ENCODE measurements at places on chromosomes 12 and 14.

DNA sequence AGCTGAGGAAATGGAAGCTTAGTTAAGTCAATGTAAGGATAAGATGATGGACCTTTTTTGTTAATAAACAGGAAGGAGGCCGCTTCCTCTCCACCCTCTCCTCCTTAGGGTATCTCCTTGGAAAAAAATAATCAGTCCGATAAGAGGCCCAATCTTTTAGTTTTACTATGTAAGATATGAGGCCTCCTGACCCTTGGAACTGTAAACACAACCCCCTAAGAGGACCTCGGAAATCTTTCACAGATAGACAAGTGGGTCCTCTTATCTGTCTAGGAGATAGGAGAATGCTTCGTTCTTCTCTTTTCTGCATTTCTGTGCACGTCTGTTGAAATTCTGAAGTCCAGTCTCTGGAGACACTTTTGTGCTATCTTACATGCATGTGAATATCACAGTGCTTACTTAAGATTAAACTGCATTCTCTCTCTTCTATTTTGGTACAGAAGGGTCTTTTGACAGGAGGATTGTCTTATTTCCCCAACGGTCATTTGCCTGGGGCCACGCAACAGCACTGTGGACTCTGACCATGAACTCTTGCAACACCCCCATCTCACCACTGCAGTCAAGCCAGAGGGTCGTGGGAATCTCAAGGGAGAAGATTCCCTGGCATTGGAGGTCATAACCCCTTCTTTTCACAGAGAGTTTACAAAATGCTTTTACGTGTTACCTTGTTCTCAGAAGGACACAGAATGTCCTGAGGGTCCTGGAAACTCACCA lies 313.0 kb upstream of the RTL1 start:
- DNase-seq: no peak

DNA sequence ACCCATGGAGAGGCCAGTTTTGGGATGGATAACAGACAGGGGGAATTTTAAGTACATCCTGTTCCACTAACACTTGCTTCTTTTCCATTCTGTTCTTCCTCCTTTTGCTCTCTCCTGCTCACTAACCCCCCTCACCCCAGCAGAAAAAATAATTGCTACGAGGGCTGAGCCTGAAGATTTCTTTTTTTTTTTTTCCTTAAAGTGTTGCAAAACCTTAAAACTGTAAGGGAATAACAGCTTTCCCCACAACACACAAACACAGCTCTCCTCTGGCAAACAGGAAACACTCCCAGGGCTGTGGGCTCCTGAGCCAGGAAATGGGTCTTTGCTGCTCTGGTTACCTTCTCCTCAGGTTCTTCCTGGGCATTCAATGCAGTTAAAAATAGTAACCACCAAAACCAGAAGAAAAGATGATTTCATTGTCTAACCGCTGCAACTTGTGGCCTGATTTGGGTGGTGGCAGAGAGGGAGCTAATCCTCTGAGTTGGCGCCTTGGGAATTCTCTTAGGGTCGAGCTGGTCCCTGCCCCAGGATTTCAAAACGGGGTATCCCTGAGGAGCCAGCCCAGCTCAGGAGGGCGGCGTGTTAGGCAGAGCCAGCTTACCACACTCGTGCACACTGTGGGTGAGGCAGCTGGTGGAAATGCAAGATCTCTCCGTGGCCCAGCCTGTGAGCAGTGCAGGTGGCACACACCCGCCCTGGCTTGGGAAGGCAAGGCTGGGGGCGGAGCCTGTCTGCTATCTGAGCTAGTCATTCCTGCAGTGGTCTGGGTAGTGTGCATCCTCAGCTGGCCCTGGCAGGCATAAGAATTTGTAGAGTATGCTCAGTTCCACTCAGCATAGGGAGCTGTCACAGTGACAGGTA lies 17.1 kb upstream of the EMP1 start:
- peak; percentile 53 for DNase-seq

DNA sequence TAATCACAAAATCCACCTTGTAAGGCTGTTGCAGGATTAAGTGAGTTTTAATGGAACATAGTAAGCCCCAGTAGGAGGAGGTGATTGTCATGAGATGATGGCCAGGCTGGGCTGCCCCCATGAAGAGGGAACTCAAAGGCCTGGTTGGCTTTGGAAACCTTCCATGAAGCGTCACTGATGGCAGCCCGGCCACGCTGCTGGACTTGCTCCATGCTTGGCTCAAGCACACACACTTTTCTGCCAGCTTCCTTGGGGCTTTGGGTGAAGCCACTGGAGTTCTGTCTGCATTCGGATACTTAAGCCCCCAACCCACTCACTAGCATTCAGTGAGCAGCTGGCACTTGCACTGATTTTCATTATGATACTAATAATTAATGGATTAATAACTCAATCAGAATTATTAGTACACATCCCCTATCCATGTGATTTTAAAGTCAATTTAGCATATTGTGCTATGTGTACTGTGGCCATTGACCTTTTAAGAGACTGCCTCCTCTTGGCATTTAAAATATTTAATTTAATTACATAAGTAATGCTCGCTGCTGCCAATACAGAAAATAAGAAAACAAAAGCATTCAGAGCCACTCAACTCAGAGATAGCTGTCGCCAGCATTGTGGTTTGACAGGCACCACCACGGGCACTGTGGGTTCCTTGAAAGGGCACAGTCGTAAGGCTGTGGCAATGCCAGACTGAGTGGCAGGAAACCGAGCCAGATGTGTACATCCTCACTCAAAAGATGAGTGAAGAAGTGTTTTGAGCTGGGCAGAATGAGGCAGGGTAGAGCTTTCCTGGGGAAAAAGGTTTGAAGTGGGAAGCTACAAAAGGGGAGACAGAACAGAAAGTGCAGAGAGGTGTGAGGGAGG lies 15.9 kb downstream of the KRT85 start:
- DNase-seq: no peak

DNA sequence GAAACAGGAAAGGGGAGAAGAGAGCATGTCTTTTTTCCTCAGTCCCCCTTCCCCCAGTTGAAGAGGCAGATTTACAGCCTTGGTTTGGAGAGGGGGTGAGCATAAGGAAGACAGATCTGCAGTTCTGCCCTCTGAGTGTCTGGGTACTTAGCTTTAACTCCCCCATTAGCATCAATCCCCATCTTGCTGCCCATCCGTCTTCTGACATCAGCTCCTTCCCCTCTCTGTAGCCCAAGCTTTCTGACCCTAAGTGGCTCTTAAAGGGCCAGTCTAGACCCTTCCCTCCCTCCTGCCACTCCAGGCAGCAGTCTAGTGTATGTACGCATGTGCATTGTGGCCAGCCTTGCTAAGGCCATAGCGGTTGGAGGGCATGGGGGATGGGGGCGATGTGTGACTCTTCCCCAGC lies 7.3 kb downstream of the GPR84 start:
- no peak for DNase-seq

- peak; percentile 98 for DNase-seq
These were observed 1.7 kb upstream of the ANKRD33 start for GRCh38 chr12:51886021-51886710.

DNA sequence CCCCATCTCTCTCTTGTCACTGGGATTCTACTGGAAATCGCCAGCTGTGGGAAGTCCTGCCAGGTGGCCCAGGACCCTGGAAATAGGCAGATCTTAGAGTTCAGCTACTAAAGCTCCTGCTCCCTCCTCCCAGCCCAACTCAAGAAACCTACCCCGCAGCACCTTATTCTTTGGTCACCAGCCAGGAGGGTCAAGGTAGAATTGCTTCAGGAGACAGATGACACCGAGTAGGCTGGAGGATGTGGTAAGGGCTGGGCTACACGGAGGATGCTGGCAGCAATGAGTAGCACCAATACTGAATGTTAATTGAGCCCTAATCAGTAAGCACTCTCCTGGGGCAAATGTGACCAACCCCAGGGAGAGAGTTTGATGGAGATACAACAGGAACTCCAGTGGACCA lies 119.7 kb upstream of the VASH1 start:
- DNase-seq: no peak

Measured in EH (cell line).